ENCODE measurements at places on chromosomes 13 and 19.
A peak's percentile ranks its signal among the peaks of the same experiment; 100 is the strongest.

- DNase-seq: no peak
These were observed 7.9 kb upstream of the PVR start for GRCh38 chr19:44635581-44636438.

GRCh38 chr19:32555786-32556185, 25.2 kb upstream of the PDCD5 start:
- no peak for DNase-seq

GRCh38 chr13:109870696-109871370, 84.5 kb upstream of the IRS2 start:
- DNase-seq: no peak

DNA sequence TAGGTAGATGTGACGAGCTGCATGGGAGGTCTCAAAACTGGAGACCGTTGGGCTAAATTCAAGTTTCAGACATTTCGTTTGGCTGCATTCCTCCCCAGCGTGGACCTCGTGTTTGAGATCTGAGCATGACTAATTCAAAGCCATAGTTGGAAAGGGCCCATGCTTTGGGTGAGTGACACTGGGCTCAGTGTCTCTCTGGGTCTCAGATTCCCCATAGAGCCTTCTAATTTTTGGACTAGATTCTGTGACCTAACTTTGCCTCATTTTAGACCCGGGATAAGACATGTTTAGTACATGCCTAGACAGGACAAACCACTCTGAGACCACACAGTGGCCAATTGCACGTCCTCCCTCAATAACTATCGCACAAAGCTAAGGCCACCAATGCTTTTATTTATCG, 16.6 kb downstream of the CKM start:
- no peak for DNase-seq

DNA sequence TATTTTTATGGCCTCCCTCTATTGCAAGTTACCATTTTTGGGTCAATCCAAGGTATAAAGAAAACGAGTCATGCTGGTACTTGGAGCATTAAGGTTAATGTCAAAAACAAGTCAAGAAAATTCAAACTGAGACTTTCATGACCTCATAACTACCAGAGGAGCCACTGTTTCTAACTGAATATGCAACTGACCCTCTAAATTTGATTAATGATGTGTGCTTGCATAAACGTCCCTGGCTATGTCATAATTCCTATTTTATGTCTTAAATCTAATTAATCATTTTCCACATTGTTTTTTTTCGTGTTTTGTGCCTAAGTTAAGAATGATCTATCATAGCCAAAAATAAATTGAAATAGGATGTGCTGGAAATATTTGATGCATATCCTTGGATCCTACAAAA, 396.7 kb upstream of the GPC6 start:
- no peak for DNase-seq

DNA sequence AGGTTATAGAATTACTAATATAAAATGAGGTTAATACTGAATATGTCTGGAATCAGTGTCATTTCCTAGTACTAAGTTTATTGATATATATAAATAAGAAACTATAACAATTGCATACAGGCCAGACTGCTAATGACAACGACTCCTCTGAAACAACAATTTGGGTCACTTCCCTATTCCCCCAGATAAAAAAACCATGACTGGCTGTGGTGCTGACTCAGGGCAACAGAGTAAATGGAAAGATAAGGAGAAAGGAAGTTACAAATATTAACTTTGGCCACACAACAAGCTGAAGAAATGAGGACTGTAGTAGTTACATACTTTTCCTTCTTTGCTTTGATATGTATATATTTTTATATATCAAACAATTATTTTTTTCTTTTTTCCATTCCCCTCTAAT, 263.7 kb upstream of the PCDH9 start:
- DNase-seq: no peak

- DNase-seq: no peak
These were observed 958 bp downstream of the CA11 start for GRCh38 chr19:48644839-48645619.

DNA sequence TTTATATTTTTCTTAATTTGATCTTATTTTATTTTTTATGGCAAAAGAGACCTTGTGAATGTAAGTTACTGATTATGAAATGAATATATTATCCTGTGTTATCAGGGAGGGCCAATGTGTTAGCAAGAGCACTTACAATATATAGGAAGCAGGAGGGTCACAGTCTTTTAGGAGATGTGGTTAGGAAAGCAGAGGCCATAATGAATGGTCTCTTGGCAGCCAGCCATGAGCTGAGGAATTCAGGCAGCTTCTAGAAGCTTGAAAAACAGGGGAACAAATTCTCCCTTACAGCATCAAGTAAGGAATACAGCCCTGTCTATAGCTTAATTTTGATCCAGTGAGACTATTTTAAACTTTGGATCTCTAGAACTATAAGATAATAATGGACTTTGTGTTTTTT, 2374.6 kb downstream of the PCDH9 start:
- DNase-seq: peak; percentile 38

DNA sequence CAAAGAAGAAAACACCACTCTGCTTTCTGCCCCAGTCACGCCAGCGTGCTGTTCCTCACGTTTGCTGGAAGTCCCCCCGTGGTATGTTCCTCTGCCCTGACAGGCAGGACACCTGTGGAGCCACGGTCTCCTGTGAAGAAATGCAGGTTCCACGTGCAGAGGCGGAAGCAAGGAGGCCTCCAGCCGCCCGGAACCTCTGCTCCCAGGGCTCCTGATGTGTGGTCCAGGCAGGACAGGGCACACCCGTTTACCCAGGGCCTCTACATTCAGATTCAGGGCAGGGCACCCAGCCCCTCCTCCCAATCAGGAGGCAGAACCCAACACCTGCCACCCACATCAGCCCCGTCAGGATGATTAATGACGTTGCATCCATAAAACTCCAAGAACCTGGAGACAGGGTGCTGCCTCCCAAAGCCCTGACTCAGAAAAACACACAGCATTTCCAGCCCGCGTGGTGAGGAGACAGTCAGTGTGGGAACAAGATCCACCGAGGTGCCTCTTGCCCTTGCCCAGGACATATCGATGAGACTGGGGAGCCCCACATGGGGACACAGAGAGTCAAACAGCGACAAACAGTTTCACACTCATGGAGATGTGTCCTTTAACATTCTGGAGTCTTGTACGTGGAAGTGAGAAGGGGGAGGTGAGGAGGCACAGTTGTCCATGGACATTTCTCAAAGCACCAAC, 76.2 kb downstream of the COL4A1 start:
- no peak for DNase-seq

GRCh38 chr19:32630338-32630737, 44.6 kb downstream of the ANKRD27 start:
- no peak for DNase-seq
